Activated CD4-positive, CD25-positive, alpha-beta regulatory T cell (primary cell): ENCODE measurements at places on chromosomes 6 and 20.

DNA sequence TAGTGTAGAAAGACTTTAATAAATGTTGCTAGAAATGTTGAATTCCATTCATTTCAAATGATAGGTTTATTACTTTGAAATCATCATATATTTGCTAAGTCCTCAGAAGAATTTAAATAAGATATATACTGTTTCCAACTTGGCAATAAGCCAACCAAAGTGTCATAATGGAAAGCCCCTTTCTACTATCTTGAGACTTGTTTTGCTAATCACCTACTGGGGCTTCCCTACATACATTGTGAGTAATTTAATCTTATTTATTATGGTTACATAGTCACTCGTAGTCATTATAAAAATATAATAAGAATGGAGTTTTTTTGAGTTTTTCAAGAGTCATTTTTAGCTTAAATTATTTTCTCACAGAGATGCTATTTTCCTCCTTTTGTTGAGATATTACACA, 20.7 kb downstream of the COL19A1 start:
- DNase-seq = no peak

- DNase-seq = no peak
Observed at GRCh38 chr20:4835244-4836177, 113.8 kb downstream of the PRND start.

GRCh38 chr6:167709196-167709595, 117.5 kb upstream of the AFDN start:
- no peak for DNase-seq

DNA sequence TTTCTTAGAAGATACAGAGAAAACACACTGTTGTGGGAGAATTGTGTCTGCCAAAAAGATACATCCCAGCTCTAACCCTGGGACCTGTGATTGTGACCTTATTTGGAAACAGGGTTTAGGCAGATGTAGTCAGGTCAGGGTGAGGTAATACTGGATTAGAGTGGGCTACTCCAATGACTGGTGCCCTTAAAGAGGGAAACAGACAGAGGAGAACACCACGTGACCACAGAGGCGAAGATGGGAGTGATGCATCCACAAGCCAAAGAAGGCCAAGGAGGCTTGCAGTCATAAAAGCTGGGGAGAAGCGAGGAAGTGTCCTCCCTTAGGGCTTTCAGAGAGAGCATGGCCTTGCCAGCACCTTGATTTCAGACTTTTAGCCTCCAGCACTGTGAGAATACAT, 35.6 kb downstream of the SLC52A3 start:
- no peak for DNase-seq

DNA sequence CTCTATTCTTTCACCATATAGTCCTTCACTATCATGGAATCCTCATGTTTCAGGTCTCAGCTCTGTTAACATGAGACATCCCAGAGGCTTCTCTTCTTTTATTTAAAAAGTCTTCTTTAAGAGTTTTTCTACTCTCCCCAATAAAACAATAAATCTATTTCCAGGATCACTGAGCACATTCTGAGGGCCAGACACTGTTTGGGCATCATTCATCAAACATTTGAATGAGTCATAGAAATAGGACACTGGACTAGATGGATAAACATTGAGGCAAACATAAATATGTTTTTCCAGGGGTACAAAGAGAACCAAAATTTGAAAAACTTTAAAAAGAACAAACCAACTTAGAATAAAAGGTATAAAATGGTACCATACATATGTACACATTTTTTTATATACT, 554.4 kb downstream of the KIF16B start:
- no peak for DNase-seq

DNA sequence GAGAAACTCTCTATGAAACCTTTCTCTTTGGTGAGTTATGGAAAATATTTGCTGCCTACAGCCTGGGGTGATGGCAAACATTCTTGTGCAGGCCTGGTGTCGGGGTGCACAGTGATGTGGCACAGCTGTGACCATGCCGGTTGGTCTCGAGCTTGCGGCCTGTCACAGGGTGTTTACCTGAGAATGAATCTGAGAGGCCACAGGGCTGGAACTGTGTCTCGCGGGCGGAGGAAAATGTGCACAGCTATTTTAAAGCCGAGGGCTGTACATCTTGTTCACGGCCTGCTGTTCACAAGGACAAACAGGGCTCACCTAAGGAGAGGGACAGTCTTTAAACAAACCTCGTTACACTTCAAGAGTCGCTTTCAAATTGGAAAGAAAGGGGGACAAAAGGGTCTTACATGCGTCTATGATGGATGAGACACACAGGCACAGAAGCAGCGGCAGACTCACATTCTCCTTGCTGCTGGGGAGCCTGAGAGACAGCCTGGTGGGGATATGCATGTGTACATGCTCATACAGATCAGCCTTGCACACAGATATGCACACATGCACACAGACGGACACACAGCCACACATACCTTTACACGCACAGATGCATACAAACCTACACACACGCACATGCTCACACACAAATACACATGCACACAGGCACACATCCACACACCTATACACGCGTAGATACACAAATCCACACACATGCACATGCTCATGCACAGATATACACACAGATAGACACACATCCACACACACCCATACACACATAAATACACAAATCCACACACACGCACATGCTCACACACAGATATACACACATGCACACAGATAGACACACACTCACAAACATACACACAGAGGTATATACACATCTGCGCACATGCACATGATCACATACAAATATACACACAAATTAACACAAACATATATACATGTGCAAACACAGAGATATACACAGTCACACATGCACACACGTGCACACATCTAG, 69.6 kb upstream of the FOXA2 start:
- DNase-seq = no peak

GRCh38 chr20:16803965-16804792, 56.0 kb downstream of the OTOR start:
- DNase-seq = no peak

- DNase-seq = no peak
Observed at GRCh38 chr6:45617441-45617840, 239.7 kb upstream of the SUPT3H start.
